ENCODE measurements at places on chromosomes 5 and 9.

DNA sequence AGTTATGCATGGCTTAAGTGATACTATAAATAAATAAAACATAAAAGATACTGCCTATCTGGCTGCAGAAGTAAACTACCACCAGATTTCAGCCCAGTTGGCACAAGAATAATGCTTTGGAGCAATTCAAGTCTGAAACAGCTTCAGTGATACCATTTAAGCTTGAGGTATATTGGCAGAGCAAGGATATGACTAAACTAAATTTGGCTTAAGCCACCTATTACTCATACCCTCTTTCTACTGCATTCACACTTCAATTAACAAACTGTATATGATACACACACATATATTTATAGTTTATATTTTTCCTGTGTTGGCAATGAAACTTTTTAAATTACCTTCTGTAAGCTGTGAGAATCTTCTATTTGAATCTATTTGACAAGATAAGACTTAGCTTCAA lies 431.9 kb downstream of the ANXA1 start:
- DNase-seq = no peak

DNA sequence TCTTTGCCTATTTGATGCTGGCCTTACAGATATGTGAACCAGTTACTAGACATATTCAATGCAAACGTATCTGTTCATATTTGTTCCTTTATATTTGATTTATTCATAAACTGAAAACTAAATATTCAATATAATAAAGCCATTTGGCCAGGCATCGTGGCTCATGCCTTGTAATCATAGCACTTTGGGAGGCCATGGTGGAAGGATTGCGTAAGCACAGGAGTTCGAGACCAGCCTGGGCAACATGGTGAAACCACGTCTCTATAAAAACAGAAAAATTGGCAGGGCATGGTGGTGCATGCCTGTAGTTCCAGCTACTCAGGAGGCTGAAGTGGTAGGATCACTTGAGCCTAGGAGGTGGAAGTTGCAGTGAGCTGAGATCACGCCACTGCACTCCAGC lies 49.2 kb upstream of the CTNNAL1 start:
- no peak for DNase-seq

- no peak for DNase-seq
These were observed 42.4 kb upstream of the ELL2 start for GRCh38 chr5:96004087-96004486.

- DNase-seq = no peak
These were observed 5.4 kb upstream of the LCN15 start for GRCh38 chr9:136769710-136770191.

DNA sequence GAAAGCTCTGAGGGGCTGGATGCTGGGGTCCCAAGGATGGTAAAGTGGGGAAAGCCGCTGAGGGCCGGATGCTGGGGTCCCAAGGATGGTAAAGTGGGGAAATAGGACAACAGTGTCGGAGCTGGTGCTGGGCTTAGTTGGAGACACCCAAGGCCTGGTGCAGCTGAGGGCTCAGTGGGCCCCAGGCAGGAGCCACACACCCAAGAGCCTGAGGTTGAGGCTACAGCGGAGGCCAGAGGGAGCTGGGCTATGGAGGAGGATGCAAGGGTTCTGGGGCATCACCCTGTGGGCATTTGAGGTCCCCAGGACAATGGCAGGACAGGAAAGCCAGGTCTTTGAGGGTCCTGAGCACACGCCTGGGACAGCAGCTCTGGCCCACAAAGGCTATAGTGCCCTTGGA lies 19.1 kb upstream of the SLC9A3 start:
- no peak for DNase-seq

DNA sequence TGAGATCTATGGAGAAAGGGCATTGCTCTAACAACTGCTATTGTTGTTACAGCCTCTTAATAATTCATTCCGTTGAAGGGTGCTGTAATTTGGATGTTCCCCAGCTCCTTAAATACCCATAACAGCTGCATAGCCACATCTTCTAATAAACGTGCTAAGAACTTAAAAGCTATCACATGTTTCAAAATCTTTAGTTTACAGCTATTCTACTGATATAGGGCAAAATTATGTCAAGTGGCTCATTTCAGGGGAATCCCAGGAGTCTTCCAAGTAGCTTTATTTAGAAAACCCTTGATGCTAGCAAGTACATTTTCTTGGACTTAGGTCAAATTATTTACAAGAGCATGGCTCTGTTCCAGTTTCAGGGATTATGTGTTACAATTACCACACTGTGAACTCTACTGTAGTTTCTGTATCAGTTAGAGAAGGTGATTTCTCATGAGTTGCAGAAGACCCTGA lies 990.4 kb upstream of the ACO1 start:
- DNase-seq = no peak

GRCh38 chr5:40571729-40572128 lies 108.0 kb upstream of the PTGER4 start:
- no peak for DNase-seq

GRCh38 chr5:124650147-124650561 lies 96.3 kb downstream of the ZNF608 start:
- no peak for DNase-seq

- no peak for DNase-seq
These were observed 170.3 kb upstream of the FTMT start for GRCh38 chr5:121681229-121681855.

DNA sequence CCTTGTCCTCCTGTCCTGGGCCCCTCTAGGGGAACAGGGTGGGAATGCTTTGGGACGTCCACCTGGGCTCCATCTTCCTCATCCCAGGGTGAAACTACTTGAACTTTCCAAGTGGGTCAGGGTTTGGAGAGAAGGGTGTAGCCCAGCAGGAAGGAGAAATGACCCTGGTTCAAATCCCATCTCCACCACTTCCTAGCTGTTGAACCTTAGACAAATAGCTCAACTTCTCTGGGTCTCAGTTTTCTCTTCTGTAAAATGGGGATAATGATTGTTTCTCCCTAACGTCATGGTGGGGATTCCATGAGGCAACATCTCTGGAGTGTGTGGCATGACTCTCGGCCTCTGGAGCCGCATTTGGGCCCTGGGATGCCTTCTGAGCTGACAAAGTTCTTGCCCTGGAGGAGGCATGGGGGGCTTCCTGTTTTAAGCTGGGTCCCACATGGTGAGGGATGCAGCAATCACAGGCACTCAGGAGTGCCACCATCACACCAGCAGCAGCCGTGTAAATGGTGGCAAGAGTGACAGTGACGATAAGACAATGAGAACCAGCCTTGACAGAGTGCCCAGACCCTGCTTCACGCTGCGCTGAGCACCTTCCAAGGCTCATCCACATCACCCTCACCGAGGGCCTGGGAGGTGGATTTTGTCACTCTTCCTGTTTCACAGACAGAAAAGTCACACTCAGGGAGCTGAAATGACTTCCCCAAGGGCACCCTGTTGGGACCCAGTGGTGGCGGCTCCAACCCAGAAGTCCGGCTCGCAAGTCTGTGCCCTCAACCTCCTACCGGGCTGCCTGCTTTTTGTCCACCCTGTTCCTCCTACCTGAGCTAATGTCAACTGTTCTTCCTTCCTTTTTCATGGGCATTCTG lies 69.5 kb upstream of the IER5L start:
- no peak for DNase-seq

- no peak for DNase-seq
These were observed 40.1 kb downstream of the TRPM6 start for GRCh38 chr9:74847478-74848152.

DNA sequence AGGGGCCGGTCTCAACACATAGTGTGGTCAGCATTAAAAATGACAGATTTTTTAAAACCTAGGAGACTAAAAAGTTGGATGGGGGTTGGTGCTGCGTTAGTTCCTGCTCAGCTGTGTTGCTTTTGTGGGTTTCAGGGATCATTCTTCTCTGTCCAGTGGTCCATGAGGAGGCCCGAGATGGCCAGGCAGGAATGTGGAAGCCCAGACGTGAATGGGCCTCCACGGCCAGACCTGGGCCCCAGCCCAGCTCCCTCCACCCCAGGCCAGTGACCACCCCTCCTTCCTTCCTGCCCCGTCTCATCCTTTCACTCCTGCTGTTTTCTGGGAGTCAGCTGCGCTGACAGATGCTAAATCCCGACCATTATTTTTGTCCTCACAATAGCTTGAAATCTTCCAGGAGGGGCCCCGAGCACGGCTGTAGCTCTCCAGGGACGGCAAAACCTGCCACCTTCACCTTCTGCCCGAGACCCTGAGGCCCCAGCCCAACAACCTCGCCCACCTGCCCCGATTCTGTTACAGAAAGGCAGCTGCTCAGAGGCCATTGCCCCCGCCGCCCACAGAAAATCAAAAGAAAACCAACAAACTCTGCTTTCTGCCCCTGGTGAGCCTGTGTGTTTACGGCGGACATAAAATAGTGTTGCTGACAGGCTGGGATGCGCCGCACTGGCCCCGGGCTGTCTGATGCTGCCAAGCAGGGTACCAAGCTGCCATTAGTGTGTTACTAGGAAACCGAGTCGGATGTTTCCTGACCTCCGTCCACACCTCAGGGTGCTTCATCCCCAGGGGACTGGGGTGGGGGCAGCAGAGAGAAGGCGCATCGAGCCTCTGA lies 83.7 kb upstream of the SARDH start:
- DNase-seq = no peak

DNA sequence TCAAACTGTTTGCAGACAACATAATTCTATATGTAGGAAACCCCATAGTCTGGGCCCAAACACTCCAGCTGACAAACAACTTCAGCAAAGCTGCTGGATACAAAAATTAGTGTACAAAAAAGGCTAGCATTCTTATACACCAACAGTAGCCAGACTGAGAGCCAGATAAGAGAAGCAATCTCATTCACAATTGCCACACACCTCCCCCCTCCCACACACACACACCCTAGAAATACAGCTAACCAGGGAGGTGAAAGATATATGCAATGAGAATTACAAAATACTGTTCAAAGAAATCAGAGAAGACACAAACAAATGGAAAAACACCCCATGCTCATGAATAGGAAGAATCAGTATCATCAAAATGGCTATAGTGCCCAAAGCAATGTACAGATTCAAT lies 9.0 kb downstream of the MTREX start:
- no peak for DNase-seq

GRCh38 chr9:24545285-24545684 lies 412 bp downstream of the IZUMO3 start:
- no peak for DNase-seq

DNA sequence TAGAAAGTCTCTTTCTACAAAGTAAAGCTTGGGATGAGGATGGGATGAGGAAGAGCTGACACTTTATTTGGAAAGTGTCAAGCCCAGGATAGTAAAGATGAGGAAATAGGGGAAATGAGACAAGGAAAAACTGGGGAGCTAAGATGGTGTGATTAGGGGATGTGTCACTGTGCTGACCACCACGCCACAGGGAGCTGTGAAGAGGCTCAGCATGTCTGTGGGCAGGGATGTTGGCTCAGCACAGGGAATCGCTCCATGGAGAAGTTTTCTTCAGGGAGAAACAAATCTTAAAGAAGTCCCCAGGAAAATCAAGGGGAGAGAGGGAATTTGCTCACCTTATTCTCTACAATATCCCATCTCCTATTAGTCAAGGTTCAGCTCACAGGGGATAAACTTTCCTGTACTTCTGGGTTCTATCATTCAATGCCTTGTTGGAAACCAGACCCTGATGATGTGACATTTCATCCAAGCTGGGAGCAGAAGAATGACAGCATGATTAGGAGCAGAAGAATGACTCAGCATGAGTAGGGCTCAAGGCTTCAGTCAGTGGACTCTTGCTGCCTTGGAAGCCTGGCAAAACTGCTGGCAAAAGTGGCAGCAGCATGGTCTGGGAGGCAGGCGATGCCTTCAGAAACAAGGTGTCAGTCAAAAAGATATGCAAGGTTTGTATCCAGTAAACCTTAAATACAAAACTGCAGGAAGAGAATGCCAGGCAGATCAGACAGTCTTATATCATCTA lies 4.9 kb downstream of the HSPB3 start:
- peak; percentile 32 for DNase-seq

DNA sequence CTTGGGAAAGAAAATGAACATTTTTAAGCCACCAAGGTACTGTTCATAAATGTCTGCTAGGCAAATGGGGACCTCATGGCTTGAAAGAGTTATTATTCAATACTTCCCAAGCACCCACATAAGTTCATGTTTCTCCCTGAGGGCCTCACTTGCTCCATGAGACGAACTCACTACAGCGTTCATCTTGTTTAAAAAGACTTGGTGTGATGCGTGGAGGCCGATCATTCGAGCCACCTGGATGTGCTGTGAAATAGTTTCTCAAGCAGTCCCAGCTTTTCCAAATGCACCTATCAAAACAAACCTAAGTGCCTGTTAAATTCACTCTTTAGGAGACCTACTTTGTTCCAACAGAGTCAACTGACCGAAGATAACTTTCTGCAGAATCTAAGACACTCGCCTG lies 103.2 kb downstream of the LHFPL2 start:
- DNase-seq = no peak

- no peak for DNase-seq
These were observed 19.3 kb upstream of the CARTPT start for GRCh38 chr5:71699751-71700150.

DNA sequence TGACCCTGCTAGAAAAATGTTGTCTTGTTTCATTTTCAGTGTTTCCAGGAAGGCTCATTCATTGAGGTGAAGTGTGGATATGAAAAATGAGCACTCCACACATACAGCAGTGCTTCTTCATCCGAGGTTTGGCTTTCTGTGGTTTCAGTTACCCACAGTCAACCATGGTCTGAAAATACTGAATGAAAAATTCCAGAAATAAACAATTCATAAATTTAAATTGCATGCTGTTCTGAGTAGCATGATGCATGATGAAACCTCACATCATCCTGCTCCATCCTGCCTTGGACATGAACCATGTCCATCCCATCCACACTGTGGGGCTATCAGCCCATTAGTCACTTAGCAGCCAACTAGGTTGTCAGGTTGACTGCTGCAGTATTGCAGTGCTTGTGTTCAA lies 10.4 kb upstream of the SLC45A2 start:
- DNase-seq = peak; percentile 64

GRCh38 chr5:3954199-3954598 lies 358.6 kb downstream of the IRX1 start:
- DNase-seq = no peak

DNA sequence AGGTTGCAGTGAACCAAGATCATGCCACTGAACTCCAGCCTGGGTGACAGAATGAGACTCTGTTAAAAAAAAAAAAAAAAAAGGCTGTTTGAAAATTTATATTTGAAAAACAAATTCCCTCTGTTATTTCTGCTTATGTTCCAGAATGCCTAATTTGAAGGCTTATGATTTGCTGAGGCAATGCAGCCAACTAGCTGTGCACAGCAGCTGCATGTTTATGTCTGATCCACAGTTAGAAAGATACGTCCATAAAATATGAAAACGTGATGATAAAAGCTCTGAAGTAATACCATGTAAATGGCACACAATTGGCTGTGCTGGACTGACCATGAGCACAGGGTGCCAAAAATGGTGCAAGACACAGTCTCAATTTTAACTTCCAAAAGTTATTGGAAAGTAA lies 453.2 kb downstream of the TUSC1 start:
- DNase-seq = no peak

GRCh38 chr9:18568973-18569372 lies 95.0 kb downstream of the ADAMTSL1 start:
- peak; percentile 41 for DNase-seq

DNA sequence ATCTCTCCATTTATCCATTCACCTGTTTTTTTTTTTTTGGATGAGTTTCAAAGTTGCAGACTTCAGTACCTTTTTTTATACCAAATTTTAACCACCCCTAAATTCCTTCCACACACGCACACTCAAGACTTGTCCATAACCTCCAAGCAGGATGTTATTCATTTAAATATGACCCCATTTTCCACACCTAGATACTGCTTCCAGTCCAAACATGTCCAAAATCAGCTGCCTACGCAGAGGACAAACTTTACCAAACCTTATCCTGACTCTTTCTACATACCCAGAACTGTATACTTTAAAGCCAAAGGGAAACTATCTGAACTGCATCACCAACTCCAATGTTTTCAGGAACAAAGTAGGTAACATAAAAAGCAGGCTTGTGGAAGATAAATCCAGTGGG lies 36.0 kb upstream of the FYB1 start:
- no peak for DNase-seq
